ENCODE measurements at places on chromosomes 3 and 15.

DNA sequence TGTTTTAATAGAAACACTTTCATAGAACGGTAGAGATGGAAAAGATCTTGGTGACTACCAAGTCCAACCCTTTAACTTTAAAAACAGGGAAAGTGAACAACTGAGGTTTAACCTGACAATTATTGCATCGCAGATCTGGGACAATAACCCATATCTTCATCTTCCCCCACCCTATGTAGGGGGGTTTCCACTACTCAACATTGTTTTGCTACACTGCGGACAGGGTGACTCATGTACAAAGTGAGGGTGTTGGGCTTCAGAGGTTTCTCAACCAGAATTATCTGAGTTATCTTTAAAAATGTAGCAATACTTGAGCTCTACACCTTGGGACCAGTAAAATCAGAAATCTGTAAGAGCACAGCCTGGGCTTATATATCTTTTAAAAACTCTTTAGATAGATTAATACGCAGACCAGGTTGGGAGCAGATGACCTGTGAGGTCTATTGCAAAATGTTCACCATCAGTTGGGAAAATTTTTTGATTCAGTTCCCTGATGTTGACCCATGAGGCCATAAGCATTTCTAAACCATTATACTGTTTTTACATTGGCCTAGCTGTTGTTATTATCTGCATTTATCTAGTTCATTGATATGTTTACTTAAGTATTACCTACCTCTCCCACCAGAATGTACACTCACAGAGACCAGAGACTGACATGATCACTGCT, 103.6 kb upstream of the ICE2 start:
- no peak for DNase-seq

DNA sequence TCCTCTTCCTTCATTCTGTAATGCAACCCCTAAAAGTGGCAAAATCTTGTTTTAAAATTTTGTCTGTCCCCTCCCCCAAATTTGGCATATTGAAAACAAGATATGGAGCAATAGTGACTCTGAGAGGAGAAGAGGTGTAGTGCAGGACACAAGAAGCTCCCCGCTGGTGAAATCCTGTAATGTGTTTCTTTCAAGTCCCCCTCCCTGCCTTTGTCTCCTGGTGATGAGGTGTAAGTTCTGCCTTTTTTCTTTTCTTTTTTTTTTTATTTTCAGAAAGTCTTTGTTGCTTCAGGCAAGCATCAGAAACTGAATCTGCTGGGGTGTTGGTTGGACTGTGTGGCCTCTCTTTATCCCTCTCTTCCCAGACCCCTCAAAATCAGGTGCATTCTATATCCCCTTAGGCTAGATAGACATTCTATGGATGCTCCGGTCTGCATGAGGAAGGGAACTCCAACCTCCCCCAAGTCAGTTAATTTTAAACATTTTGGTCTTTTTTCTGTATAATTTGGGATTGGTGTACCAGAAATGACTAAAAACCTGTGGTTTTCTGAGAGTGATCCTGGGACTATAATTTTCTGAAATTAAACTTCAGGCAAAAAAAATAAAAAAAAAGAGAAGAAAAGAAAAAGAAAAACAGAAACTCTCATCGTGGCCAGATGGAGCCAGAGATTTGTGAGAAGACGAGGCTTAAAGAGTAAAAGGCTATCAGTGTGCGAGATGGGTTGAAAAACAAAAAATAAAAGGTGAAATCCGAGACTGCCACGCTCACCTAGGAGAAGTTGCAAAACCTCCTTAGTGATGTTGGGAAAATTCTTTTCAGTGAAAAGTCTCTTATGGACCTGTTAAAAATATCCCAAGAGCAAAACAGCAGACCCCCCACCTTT, 21.4 kb downstream of the ACKR2 start:
- no peak for DNase-seq

DNA sequence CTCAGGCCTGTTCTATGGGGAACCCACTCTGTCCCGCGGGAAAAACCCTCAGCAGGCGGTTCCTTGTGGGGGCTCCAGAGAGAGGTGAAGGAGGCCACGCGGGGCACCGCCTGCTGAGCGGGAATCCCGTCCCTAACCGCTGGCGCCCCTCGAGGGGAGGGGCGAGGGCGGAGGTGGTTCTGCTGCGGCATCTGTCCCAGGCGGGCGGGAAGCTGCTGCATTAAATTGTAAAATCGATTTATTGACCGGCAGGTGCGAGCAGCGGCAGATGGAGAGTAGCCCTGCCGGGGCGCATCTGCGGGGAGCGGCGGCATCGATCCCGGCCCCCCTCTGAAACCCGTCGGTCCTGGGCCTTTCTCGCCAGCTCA, 3.7 kb upstream of the DLL4 start:
- DNase-seq, result no peak

DNA sequence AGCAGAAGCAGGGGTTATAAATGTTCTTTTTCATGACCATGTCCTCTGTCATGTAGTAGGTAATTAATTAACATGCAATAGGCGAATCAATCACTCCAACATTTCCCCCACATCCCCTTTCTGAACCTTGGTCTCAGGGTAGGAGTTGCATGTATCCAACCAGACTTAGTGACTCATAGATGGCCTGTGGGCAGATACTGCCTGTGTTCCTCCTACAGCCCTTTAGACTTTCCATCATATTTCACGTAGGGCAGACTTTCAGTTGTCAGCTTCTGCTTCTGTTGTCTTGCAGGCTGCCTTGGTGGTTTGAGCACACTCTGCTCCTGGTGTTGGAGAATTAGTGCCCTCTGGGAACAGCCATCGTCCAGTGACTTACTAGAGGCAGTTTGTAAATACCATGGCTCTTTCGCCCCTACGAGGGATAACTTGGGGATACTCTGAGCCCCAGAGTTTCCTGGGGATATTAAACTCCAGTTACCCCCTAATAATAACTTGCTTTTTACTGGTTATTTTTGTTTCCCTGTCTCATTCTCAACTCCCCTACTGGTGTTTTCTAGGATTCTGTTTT, 244.4 kb downstream of the EDEM1 start:
- no peak for DNase-seq

- DNase-seq, result no peak
These were observed 216.3 kb downstream of the LPP start for GRCh38 chr3:188370081-188370830.

DNA sequence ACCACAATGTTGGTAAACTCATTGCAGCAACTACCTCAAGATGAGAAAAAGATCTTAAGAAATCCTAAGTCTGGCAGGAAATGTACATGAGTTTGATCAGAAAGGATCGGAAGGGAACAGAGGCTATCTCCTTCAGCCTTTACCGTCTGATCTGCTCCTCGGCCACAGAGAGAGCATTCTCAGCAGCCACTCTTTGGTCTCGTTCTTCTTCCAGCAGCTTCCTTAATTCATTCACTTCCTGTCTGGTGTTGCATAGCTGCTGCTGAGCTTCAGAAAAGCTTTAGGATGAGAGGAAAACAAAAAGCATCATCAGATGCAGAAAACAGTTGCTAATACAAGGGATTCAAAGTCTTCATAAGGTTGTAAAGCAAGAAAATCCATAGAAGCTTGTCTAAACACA, 6.6 kb upstream of the HCLS1 start:
- DNase-seq, result no peak

DNA sequence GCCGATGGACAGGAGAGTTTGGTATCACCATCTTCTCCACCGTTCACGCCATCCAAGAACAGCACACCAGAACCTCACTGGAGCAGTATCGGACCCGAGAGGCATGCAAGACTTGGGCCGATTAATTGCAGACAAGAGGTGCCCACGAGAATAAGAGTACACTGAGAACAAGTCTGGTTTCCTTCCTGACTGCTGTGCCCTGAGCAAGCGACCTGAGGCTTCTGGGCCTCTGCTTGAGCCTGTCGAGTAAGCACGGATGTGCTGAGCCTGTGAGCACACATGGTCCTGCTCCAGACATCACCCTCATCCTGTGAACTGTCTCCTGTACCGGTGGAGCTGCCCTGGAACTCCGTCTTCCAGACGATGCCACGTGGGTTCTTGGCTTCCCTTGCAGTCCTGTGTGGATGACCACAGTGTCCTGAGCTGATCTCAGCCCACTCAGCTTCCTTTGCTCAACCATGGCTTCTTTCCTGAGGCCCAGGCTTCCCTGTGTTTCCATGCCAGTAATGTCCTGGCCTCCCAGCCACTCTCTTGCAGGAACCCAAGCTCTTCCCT, 34.3 kb upstream of the SNRPA1 start:
- no peak for DNase-seq

GRCh38 chr3:182138393-182138792, 426.7 kb downstream of the SOX2 start:
- DNase-seq, result no peak

Data from C1 segment of cervical spinal cord (tissue), 14 donors.